ENCODE measurements at places on chromosomes 11 and 22. TPM values are rescaled to one million over a fixed set of nuclear protein-coding genes. Genes with fewer than 3 reads are reported as not detected.

- no peaks in the 10 kb centered on the region for H3K36me3 ChIP-seq
- H3K27ac ChIP-seq, result no peak overlapping the region
- DNase-seq, result peak; percentile 73
Observed at GRCh38 chr22:42180349-42180842, 49.8 kb upstream of the CYP2D6 start.

DNA sequence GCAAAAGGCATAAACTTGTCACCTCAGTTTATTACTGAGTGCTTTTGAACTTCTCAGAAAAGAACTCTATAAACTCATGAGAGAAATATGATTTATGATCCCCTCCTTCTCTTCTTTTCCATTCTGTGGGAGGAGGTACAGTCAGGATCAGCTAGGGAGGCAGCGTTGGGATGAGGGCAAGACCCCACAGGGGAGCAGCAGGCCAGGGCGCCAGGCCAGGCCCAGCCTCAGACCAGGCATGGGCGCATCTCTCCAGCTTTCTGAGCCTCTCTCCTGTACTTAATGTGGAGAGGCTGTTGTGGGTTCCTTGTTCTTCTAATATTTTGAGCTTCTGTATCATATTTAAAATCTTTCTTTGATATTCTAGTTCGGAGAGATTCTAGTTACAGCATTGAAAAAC lies 71.7 kb downstream of the C22orf31 start:
- no peak overlapping the region for H3K27ac ChIP-seq
- H3K36me3 ChIP-seq, result no peaks in the 10 kb centered on the region
- no peak for DNase-seq

GRCh38 chr22:28958611-28959010 lies 75.2 kb downstream of the ZNRF3 start:
- H3K36me3 ChIP-seq, result no peaks in the 10 kb centered on the region
- no peak overlapping the region for H3K27ac ChIP-seq
- H3K4me3 ChIP-seq, result no peak overlapping the region
- peaks cover 7% of the 10 kb centered on the region for H3K4me1 ChIP-seq

GRCh38 chr11:112408517-112408916 lies 147.9 kb upstream of the PLET1 start:
- H3K36me3 ChIP-seq, result no peaks in the 10 kb centered on the region
- no peaks in the 10 kb centered on the region for H3K4me1 ChIP-seq
- no peak overlapping the region for H3K27ac ChIP-seq
- no peak overlapping the region for H3K4me3 ChIP-seq

- H3K27me3 ChIP-seq, result no peaks in the 10 kb centered on the region
- H3K27ac ChIP-seq, result no peak overlapping the region
- H3K4me1 ChIP-seq, result no peaks in the 10 kb centered on the region
Observed at GRCh38 chr22:17787241-17787640, 13.0 kb upstream of the BID start.

The MICAL2 gene
- 315 TPM for total RNA-seq

The MRGPRX1 gene
- total RNA-seq, result not detected

The RGL4 gene
- 1.4 TPM for total RNA-seq

The SPTBN2 gene
- total RNA-seq, result 1.7 TPM

The CYB5R2 gene
- 8.3 TPM for total RNA-seq

The NXPE2 gene
- 0.19 TPM for total RNA-seq
